SIG-M5 (cell line): ENCODE measurements at places on chromosomes 12 and 14.

GRCh38 chr12:4108803-4109345, 164.7 kb upstream of the CCND2 start:
- DNase-seq = no peak

DNA sequence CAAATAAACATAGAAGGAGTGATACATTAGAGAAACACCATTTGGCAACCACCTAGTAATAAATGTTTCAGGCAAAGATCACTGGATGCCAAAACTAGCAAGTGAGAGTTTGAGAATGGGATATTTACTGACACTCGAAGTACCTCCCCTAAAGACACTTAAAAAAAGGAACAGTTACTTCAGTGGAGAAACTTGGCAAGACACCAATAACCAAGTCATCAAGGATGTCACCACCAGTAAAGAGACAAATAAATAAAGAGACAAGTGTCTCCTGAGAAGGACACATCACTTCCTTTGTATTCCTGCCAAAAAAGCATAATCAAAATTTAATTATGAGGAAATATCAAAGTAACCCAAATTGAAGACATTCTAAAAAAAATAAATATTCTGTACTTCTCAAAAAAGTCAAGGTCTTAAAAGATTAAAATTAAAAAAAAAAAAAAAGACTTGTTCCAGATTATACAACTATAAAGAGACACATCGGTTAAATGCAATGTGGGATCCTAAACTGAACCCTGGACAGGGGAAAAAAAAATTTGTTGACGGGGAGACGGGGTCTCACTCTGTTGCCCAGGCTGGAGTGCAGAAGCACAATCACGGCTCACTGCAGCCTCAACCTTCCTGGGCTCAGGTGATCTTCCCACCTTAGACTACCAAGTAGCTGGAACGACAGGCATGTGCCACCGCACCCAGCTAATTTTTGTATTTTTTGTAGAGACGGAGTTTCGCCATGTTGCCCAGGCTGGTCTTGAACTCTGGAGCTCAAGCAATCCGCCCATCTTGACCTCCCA, 26.4 kb downstream of the TM7SF3 start:
- no peak for DNase-seq

- no peak for DNase-seq
Measured at GRCh38 chr12:71282925-71283324, 125.1 kb upstream of the TSPAN8 start.

- DNase-seq = no peak
Measured at GRCh38 chr12:14167005-14167628, 185.7 kb upstream of the GRIN2B start.

- no peak for DNase-seq
Measured at GRCh38 chr12:89461190-89461589, 63.4 kb downstream of the GALNT4 start.

DNA sequence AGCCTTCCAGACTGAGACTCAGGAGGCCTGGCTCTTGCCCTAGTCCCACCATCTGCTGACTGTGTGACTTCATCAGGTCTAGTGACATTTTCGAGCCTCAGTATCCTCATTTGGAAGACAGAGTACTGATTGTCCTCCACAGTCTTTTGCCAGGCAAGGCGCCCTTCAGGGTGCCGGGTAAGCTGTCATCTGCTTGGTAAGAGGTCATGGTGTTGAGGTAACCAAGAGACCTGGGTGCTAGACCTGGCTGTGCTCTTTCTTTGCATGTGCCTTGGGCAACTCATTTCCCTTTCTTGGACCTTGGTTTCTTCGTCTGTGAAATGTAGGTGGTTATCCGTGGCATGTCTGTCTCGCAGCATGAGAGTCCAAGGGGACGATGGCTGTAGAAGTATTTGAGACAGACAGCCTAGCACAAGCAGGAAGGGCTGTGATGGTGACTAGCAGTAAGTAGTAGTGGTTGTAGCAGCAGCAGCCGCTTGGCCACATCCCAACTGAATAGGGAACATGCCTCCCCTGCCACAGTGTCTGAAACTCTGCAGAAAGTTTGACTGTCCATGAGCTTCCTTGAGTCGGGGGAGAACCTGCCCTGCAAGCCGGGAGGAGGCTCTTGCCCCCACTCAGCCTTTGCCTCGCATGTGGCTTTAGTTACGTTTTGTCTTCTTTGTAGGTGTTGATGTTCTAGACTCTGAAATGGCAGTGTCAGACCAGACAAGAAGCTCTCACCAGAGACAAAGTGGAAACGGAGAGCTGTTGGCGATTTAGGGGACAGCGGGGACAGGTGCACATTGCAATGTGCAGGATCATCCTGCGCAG, 40.3 kb downstream of the EVL start:
- DNase-seq = no peak

DNA sequence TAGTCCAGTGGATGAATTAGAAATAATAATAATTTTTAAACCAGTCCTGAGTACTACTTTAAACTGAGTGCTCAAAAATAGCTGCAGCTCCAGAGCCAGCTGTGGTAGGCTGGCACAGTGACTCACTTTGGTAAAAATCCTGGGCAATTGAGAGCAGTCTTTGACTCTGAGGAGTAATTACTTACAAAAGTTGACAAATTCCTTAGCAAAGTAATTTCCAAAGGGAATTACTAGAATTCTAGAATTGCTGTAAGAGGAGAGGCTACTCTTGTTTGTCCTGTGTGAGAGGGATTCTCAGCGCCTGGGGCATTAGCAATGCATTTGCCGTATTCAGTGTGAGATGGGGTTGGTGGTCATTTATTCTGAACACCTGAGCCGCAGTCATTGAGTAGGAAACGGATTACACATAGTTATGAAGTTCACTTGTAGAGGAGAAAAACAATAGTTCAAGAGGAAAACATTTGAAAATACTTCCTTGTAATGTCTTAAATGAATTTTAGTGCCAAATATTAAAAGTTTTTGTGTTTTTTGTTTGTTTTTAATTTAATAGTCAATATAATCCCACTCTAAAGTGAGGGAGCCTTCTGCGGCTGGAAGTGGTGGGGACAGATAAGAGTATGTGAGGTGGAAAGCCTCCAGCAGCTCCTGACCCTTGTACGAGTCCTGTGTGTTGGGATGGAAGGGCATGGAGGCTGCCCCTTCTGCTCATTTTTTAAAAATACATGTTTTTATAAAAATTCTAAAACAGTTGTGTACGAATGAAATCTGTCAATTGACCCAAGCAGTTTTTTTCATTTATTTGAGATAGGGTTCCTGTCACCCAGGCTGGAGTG, 41.9 kb downstream of the EID3 start:
- DNase-seq = no peak

- DNase-seq = no peak
Measured at GRCh38 chr14:74879427-74880182, 2.1 kb upstream of the DLST start.

- no peak for DNase-seq
Measured at GRCh38 chr14:23704890-23705289, 68.7 kb downstream of the DHRS2 start.

GRCh38 chr12:108482717-108483212, 32.3 kb upstream of the FICD start:
- no peak for DNase-seq

DNA sequence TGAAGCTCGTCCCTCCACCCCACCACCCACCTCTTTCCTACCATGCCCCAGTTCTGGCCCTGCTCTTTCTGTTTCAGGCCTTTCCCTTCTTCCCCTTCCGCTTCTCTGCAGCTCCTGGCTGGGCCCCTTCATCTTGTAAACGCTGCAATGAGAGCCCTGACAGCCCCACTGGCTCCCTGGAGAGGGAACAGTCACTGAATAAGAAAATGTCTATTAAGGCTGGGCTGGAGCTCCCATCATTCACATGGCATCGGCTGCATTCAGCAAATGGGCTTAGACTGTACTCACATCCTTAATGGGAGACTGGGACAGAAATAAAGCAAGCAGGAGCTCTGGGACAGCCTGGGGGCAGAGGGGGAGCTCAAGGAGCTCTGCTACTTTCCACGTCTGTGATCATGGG, 45.2 kb upstream of the TUNAR start:
- DNase-seq = no peak

- no peak for DNase-seq
Measured at GRCh38 chr12:116245189-116245588, 32.3 kb downstream of the MED13L start.

DNA sequence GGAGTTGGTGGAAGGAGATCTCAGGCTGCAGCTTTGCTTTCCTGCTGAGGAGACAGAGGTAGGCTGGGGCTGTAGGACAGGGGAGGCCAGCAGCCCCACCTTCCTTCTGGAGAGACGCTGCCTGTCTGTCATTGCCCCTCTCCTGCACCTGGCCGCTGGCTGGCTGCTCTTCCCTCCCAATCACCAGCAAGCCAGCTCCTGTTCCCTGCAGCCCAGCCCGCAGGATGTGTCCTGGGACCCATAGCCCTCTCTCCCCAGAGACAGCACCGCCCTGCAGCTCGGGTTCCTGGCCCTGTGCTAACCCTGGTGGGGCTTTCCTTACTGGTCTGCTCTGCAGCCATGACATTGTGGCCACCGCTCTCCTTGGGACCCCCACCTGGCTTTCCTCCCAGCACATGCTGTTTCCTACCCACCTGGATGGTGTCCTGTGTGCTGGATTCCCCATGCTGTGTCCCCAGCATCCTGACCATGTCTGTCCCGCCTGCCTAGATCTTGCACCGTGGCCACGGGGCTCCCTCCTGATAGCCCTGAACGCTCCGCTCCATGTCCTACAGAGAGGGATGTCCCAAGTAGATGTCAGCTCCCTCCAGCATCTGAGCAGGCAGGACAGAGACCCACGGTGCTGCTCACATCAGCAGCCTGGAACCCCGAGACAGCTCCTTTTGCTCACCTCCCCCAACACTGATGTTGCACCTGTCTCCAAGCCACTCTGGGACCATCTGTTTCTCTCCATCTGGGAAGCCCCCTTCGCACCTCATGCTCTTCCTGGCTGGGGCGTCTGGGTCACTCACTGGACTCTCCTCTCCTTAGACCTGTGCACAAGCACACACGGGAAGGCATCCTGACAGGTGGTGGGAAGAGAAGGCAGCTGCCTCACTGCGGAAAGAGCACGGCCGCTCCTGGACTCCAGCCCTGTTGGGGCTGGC, 1.1 kb upstream of the MTA1 start:
- no peak for DNase-seq

DNA sequence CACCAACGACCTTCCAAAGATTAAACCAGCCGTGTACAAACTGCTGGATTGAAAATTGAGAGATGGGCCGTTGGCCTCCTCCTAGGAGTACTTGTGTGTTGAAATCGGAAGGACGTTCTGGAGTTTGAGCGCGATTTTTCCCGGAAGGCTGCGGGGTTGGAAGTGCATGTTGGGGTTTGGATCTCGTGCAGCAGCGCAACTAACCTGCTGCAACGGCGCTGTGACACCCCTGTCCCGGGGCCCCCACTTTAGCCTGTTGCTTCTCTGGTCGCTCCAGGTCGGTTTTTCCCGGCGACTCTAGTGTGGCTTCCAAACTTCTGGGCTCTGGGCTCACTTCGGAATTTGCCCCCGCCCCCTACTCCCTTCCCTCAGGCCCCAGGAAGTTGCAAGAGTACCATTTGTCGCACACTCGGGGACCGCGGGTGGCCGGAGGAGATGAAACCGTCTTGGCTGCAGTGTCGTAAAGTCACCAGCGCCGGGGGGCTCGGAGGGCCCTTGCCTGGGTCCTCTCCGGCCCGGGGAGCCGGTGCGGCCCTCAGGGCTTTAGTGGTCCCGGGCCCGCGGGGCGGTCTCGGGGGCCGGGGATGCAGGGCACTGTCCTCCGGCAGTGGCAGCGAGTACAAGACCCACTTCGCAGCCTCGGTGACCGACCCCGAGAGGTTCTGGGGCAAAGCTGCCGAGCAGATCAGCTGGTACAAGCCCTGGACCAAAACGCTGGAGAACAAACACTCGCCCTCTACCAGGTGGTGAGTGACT, at the start of gene ACSS3:
ACSS3 (plus strand) TSS at position 394 of the 756 bp plus-strand sequence; CDS start at position 436, 42 bp downstream.
- DNase-seq = no peak

- no peak for DNase-seq
Measured at GRCh38 chr12:49973361-49973830, 649 bp downstream of the AQP6 start.

- DNase-seq = no peak
Measured at GRCh38 chr14:72617391-72618031, 276.4 kb downstream of the DPF3 start.

DNA sequence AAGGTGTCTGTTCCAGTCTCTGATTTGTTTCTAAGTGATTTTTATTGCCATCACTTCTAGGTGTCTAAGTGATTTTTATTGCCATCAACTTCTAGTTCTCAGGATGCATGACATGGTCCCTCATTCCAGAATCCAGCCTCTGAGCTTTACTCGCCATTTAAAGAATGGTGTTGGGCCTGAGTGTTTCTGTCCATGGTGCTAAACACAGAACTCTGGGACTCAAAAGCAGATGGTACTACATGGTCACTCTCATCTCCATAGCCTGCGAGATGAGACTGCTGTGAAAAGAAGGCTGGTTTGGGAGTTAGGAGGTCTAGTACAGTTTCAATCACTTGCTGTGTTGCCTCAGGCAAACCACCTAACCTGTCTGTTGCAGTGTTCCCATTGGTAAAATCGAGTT, 276.6 kb downstream of the NRXN3 start:
- DNase-seq = no peak
